T-helper 1 cell (primary cell): ENCODE measurements at places on chromosomes 1 and 21.

GRCh38 chr1:67723620-67724019 is 38.6 kb downstream of the GADD45A start:
- no peak for DNase-seq

GRCh38 chr1:41728403-41729202 is 190.1 kb downstream of the HIVEP3 start:
- DNase-seq, result no peak

GRCh38 chr1:182264185-182264584 is 127.4 kb downstream of the GLUL start:
- DNase-seq, result no peak

DNA sequence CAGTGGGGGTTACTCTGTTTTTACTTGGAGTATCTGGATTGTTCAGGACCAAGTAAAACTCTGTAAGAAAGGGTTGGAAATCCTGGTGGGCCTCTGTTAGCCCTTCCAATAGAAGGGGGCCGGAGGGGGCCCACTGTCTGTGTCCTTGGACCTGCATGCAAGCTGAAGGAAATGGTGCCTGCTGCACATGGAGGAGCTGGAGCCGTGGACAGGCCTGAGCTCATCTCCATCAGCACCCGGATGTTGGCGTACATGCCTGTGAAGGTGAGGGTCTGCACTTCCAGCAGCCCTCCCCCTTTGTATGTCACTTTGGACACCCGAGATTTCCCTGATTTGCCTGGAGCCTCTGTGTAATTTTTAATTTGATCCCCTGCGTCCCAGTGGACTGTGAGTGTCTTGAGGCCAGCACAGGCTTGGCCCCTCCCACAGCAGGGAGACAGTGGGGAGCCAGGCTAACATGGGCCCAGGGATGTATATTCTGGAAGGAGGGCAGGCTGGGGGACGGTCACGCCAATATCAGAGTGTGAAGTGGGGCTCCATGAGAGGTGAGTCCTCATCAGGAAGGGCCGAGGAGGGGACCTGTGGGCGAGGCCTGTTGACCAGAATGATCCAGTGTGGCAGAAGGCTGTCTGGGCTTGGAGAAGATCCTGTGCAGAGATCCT is 16.8 kb downstream of the GALNT2 start:
- no peak for DNase-seq

- DNase-seq, result no peak
Measured at GRCh38 chr21:43979654-43980053, 32.5 kb upstream of the TRAPPC10 start.

GRCh38 chr1:33610391-33610790 is 137.9 kb downstream of the ZSCAN20 start:
- DNase-seq, result no peak

GRCh38 chr1:206083750-206084149 is 30.8 kb downstream of the RHEX start:
- no peak for DNase-seq

- no peak for DNase-seq
Measured at GRCh38 chr1:44238660-44239059, 25.4 kb downstream of the DMAP1 start.

- no peak for DNase-seq
Measured at GRCh38 chr1:79117376-79117775, 110.8 kb upstream of the ADGRL4 start.

- no peak for DNase-seq
Measured at GRCh38 chr1:111370871-111371270, 56.7 kb downstream of the OVGP1 start.

DNA sequence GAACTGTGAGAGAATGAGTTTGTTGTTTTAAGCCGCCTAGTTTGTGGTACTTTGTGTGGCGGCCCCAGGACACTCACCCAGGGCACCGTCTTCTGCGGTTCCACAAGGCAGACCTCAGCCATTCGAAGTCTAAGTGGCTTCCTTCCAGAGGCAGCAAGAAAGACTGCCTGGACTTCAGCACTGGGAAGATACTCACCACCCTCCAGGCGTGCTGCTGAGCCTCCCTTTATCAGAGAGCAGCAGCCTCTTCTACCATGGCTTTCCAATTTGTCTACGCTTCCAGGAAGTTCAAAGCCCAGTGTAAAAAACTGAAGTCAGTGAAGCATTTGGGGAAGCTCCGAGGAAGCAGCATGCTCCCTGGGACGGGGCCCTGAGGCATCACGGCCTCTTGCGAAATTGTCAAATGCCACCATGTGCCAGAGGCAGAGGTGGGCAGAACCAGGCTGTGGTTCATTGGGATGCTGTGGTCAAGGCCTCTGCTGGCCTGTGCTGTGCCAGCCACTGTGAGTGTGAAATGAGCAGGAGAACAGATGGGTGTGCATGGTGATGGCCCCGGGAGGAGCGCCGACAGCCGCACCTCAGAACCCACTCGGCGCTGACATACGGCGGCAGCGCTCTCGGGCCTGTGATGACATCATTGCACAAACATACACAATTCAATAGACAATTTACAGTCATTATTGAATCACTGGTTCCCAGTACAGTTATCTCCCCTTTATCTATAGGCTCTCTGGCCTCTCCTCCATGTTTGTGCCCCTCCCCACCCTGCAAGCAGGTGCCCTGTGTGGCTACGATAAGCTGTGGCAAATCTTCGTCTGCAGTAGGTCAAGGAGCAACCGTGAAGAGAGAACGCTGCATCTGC is 110.4 kb downstream of the PDE9A start:
- no peak for DNase-seq

DNA sequence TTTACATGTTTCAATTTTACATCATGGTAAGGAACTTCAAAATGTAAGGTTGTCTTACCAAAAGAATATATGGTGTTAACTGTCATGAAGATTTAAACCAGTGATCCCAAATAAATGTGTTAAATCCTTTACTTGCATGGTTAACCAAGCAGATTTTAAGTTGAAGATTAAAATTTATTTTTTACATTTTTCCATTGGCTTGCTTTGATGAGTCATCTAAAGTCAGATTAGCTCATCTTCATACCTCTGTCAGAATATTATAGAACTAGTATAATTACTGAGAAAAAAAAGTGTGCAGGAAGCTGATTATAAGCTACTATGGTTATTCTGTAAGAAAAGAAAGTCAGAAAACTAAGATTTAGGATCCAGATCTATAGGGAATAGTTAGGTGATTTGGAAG is 95.3 kb upstream of the DPH5 start:
- DNase-seq, result no peak

DNA sequence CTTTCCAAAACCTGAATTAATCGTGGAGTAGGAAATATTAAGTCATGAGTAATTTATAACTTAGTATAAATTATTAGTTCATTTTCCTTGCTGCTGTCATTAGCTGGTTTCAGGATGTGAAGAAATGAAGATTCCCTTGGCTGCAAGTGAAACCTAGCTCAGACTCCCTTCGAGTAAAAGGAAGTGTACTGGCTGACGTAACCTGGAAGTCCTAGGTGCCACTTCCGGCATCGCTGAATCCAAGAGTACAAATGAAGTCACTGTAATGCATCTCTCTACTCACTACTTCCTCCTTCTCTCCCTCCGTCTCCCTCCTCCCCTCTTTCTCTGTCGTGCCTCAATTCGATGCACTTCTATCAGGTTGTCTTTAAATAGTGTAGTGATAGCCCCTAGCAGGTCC is 28.8 kb downstream of the ZP4 start:
- no peak for DNase-seq

GRCh38 chr1:89949991-89950624 is 44.8 kb upstream of the ZNF326 start:
- DNase-seq, result no peak

- DNase-seq, result no peak
Measured at GRCh38 chr1:177476676-177477075, 305.9 kb downstream of the BRINP2 start.

- DNase-seq, result no peak
Measured at GRCh38 chr21:36718951-36719501, 20.1 kb downstream of the SIM2 start.

GRCh38 chr1:175000697-175001187 is 995 bp downstream of the CACYBP start:
- no peak for DNase-seq

DNA sequence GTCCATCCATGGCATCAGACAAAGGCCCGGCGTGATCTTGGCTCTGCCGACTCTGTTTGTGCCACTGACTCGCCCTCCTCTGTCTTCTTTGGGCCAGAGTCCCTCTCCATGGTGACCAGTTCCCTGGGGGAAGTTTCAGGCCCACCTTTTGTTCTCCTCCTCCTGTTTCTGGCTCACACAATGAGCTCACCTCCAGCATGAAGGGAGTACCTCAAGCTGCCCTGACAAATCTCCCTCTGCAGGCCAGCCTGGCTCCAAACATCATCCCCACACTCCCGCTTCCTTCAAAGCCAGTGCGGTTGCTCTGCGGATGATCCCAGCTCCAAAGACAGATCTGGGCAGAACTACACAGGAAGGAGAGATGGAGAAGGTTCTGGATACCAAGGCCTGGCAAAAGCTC is 576.6 kb downstream of the NPHP4 start:
- no peak for DNase-seq

DNA sequence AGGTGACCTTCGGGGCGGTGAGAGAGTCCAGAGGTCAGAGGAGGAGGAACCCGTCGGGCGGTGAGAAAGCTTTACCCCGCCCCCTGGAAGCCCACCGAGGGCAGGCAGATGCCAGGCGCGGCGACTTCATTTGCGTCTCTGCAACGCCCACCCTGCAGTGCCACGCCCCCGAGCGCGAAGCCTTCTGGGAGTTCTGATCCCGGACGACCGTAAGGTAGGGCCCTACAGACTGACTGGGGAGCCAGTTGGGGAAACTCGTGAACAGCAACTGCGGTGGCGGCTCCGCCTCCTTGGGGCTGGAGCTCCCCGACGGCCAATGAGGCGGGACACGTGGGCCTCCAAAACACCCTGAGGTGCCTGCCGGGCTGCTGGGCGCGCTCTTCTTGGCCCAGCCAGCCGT is 46.0 kb upstream of the EDARADD start:
- DNase-seq, result no peak

GRCh38 chr1:222970040-222970439 is 155.2 kb downstream of the DISP1 start:
- DNase-seq, result no peak

DNA sequence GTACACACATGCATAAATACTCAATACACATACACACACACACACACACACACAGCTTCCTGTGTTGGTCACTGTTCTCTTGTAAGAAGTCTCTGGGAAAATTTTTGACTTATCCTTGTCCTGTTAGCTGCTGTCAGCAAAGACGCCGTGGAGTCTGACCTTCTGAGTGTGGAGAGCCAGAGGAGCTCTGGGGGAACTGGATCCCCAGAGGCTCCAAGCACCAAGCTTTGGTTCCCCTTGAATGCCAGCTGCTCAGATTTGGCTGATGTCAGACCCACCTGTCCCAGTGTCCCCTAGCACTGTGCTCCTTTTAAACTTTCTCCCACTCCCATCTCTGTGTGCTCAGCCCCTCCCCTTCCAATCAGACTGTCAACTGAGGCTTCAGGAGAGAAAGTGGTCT is 319.1 kb downstream of the CAMTA1 start:
- DNase-seq, result no peak

- peak; percentile 79 for DNase-seq
Measured at GRCh38 chr1:1305300-1306069, 2.2 kb downstream of the ACAP3 start.

GRCh38 chr1:32116531-32116930 is 8.7 kb downstream of the KPNA6 start:
- DNase-seq, result no peak

DNA sequence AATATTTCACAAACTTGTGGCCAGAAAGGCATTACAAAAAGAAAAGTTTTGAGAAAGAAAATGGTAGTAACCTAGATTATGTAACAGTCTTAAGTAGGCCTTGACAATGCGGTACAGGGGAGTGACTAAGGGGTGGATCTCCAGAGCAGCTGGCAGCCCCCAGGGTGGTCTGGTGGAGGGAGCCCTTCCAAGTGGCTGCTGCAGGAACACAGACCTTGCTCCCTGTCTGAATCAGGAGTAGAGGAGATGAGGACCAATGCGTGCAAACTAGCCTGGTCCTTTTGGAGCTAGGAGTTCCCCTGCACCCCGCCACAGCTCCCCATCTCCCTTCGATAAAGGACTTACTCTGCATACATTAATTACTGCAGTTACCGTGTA is 189.0 kb downstream of the NFIA start:
- no peak for DNase-seq

DNA sequence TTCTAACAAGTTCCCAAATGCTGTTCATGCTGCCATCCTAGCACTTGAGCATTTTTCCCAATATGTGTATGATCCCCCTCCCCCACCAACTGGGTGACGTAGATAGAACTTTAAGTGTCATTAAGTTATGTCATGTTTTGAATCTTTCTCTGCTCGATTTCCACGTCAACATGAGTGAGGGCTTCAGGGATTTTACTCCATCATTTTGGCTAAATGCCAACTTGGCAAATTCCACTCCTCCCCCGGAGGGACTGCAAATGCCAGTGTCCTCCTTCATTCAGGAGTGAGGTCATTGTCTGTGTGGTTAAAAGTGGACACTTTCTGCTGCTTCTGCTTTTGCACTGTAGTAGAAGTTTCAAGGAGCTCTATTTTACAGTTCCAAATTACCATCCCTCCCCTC is 201.7 kb downstream of the FGGY start:
- DNase-seq, result no peak

GRCh38 chr1:188877668-188878067 is 1600.0 kb downstream of the BRINP3 start:
- DNase-seq, result no peak

- DNase-seq, result no peak
Measured at GRCh38 chr21:18157406-18157805, 87.2 kb upstream of the CHODL start.
